ENCODE measurements at places on chromosomes 6 and 20.

DNA sequence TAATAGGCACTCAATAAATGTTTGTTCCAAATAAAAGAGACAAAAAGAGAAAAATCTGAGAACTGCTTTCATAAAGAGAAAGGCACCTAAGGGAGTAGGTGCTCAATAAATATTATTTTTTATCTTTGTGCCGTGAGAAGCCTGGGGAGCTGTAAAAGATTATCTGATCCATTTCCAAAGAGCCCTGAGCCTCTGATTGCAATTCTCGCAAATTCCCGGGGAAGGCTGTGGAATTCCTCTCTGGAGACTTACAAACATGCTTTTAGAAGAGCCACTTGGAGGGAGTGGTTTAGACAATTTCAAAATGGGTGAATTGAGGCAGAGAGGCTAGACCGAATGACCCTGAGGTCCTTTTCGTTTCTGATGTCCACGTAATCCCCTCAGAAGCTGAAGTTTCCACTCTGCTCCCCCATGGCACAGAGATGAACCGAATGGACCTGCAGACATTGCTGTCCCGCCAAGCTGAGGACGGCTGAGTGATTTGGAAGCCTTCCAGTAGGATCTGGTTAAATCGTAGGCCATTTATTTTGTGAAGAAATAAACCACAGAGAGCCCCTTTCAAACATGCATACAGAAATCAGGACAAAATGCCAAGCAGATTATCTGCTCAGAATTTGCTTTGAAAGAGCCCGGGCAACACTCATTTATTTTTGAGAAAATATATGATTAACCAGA lies 77.8 kb downstream of the PKHD1 start:
- DNase-seq, result no peak

DNA sequence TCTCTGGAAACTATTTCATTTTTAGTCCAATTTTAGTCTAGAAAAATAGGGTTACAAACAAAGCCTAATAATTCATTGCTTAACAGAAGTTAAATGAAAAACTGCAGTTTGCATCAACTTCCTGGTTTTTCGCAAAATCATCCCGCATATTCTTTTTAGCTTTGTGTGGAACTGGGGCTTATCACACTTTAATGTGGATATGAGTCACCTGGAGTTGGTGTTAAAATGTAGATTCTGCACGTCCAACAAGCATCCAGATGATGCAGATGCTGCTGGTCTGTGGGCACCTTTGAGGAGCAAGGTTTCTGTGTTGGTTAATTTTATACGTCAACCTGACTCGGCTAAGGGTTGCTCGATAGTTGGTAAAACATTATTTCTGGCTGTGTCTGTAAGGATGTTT lies 126.1 kb downstream of the PLCB4 start:
- no peak for DNase-seq

- DNase-seq, result peak; percentile 53
Observed at GRCh38 chr6:121222656-121223055, 111.6 kb downstream of the TBC1D32 start.

DNA sequence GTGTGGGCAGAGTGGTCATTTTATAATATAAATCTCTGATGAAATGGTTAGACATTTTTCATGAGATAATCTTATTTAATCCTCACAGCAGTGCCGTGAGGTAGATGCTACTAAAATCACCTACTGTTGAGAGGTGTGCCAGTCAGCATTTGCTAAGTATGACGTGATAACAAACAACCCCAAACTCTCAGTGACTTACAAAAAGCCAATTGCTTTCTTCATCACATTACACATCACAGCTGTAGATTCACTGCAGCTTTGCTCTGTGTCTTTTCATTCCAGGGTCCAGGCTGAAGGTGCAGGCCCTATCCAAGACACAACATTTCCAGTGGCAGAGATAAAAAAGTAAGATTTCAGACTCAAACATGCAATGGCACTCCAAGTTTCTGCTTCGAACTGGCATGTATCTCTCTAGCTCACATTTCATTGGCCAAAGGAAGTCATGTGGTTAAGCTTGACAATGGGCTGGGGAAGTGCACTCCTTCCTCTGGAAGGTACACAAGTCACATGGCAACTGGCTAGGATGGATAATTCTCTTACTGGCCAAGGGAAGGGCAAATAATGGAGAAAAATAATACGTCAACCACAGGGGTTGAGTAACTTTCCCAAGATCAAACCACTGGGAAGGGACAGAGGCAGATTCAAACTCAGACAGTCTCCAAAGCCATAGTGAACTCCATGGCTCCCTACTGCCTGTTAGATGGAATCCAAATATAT lies 69.5 kb upstream of the EPB41L1 start:
- no peak for DNase-seq

DNA sequence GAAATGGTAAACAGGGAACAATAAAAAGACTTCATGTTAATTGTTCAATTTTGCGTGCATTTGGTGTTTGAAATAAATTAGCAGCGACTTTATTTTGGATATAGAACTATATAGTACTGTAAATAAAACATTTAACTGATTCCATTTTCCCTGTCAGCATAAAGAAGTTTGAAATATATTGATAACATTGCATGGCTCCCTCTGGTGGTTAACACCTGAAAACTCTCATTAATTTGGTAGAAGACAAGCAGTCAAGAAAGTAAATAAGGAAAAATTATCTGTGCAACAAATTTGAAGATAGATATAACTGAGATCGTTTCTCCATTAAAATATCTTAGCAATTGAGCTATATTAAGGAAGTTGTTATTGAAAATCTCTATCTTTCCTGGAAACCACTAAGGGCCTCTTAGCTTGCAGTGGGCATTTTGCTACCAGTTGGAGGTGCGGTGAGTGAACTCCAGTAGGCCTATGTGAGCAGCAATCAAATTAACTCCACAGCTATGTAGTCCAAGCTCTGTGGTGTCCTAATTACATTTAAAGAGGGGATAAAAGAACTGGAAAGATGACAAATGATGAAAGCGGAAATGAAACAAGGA lies 435.7 kb upstream of the FKBP1C start:
- DNase-seq, result no peak

- DNase-seq, result peak; percentile 68
Observed at GRCh38 chr6:75397656-75398465, 95.7 kb downstream of the FILIP1 start.

GRCh38 chr6:167956491-167956890 lies 41.0 kb upstream of the KIF25 start:
- DNase-seq, result no peak

DNA sequence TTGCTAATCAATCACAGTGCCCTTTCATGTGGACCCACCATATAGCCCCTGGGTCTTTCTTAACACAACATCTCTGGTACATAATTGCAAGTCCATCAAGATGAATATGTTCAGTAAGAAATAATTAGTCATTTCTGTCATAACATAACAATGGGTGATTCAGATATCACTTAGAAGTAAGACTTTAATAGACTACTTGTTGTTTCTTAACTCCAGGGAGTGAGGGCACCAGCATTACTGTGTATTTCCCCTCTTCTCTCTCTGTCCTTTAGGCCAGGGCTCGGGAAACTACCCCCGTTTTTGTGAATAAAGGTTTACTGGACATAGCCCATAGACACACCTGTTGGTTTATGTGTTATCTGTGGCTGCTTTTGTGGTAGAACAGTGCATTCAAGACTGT lies 123.5 kb downstream of the SLC24A3 start:
- no peak for DNase-seq

- peak; percentile 70 for DNase-seq
Observed at GRCh38 chr20:50308166-50308512, 117.5 kb downstream of the CEBPB start.

- peak; percentile 7 for DNase-seq
Observed at GRCh38 chr20:3165473-3166337, 6.0 kb upstream of the FASTKD5 start.

DNA sequence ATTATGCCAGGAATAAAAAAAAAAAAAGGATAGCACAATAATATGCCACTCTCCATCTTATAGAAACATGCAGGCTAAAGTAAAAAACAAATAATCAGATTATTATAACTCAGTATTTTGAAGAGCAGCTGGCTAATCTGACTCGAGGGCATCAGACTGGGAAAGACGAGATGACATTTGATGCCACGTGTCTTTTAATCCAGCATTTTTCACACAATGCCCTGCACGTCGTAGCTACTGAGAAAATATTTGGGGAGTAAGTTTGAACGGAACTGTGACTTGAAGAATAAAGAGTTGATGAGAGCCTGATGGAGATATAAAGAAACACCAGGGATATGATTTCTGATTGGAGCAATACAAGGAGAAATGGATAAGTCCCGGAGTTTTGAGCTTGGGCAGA lies 237.7 kb downstream of the ARID1B start:
- DNase-seq, result no peak

DNA sequence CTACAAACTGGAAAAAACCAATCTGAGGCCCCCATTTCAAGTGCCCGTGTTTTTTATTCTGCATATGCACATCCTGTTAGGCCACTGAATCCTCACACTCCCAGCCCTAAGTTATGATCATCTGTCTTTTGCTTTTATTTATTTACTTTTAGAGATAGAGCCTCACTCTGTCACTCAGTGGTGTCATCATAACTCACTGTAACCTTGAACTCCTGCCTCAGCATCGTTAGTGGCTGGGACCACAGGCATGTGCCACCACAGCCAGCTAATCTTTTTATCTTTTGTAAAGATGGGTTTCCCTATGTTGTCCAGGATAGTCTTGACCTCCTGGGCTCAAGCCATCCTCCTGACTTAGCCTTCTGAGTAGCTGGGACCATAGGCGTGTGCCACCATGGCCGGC lies 29.6 kb upstream of the CLDN20 start:
- peak; percentile 42 for DNase-seq

DNA sequence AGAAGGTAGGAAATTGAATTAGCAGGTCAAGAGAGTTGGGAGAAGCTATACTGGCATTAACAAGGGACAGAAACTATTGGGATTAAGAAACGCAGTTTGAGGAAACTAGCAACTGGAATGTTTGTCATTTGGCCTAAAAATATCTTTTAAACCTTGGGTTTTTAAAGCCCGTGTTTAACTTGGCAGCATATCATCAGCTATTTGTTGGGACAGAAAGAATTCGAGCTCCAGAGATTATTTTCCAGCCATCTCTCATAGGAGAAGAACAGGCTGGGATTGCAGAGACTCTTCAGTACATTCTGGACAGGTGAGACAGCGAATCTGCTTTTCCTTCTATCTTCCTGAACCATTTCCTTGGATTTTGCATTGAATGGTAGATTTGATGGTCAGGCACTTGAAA lies 17.8 kb downstream of the ACTR5 start:
- DNase-seq, result peak; percentile 27

- peak; percentile 79 for DNase-seq
Observed at GRCh38 chr20:10508468-10509251, 73.6 kb downstream of the SLX4IP start.

- no peak for DNase-seq
Observed at GRCh38 chr6:85050149-85050548, 285.8 kb upstream of the TBX18 start.

DNA sequence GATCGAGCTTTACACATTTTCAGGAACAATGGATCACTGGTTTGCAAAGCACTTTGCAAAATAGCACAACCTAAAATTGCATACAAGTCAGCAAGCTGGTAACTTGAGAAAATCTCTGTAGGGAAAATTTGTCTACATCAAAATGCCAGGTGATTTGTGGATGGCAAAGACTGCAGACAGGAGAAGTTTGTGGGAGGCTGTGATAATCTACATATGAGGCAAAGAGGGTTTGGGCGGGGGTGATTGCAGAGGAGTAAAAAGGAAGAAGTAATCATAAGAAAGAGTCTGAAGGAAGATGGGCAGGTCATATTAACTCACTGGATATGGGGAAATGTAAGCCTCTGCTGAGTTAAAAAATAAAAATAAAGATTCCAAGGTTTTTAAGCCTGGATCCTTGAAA lies 166.3 kb upstream of the STXBP5 start:
- no peak for DNase-seq

DNA sequence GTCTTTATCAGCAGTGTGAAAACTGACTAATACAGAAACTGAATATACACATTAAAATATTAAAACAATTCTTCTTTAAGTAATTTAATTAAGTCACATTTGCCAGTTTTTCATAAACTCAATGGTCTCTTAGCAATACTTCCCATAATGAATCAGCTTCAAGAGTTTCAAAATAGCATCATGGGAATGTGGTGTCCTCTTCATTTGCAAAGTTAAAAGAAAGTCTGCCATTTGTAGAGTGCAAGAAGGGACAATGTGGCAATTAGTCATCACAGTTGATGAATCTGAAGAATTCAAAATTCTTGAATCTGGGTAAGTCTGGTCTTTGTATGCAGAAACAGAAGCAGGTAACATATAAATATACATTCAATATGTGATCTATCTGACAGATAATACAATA lies 38.7 kb downstream of the SYNE1 start:
- DNase-seq, result peak; percentile 61

DNA sequence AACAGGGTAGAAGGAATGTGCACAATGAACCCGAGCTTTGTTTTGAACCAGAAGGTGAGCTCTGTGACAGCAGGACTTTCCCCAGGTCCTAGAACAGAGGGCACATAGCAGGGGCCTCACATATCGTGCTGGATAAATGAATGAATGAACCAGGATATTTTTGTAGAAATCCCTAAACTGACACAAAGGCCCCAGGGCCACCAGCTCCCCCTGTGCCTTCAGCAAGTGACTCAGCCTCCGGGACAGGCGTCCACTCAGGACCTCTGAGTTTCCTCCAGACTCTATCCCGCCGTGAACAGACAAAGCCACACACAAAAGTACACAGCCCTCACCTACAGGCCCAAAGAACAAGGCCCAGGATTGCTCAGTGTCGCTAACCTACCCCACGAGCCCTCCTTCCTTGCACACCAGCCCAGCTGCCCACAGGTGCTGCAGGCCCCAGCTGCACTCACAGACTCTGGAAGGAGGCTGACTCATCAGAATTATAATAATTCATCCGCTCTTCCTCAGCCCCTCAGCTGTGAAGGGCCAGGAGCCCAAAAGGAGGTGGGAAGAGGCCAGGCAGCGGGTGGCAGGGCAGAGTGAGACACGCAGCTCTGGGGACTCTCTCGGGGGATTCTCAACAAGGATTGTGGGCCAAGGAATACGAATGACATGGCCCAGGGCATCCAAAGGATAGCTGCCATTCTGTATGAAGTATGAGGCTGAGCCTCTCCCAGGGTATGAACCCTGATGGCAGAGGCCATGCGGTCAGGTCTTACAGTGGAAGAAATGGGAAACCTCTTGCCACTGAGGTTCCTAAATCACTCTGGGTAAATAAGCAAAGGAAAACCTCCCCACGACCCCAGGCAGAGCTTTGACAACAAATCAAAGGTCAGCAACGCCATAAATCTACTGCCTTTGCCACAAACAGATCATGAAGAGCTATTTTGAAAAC lies 40.9 kb downstream of the SUMO4 start:
- no peak for DNase-seq

DNA sequence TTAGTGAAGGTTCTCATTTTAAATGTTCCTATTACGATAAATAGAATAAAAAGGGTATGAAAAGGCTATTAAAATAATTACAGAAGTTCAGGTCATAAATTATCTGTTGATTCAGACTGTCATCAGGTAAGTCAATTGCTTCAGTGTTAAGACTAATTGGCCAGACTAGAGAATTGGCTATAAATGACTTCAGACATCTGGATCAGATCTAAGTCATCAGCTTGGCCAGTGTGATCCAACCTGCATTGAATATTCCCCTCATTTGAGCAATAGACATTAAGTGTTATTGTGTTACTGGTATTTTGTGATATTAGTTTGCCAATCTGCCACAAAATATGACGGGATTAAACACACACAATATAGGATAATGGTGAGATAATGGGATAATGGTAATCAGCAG lies 377.6 kb upstream of the CITED2 start:
- no peak for DNase-seq

GRCh38 chr6:7144872-7145584 lies 37.3 kb downstream of the RREB1 start:
- DNase-seq, result no peak

GRCh38 chr6:170583756-170584180 lies 669 bp downstream of the PDCD2 start:
- no peak for DNase-seq

GRCh38 chr20:44762466-44763140 lies 16.9 kb downstream of the KCNK15 start:
- DNase-seq, result no peak
